ENCODE measurements at places on chromosomes 5 and 9.

DNA sequence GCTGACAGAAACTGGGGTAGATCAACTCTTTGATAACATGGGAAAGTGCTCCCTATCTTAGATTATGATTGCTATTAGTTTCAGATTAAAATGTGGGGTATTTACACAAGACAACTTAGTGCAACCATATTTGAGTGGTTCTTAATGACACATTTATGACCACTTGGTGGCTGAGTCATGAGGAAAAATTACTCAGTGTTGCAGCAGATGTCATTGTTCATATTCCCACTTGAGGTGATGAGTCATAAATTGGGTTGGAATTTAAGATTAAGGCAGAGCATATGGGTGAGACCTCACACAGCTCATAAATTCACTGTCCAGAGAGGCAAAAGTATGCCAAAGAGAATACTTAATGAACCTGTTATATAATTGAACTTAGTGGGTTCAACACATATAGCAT, 408.3 kb downstream of the DMRT2 start:
- DNase-seq = no peak

GRCh38 chr5:157108976-157109375, at the start of gene HAVCR2:
Gene HAVCR2, minus strand, starts transcription at chr5:157109044. Its CDS starts 61 bp downstream, at chr5:157108983.
- no peak for DNase-seq

GRCh38 chr5:111345731-111346130, 121.5 kb downstream of the CAMK4 start:
- no peak for DNase-seq

GRCh38 chr9:30967476-30967875, 1417.0 kb upstream of the ACO1 start:
- no peak for DNase-seq

GRCh38 chr5:180608572-180609310, 17.4 kb upstream of the SCGB3A1 start:
- DNase-seq = no peak

DNA sequence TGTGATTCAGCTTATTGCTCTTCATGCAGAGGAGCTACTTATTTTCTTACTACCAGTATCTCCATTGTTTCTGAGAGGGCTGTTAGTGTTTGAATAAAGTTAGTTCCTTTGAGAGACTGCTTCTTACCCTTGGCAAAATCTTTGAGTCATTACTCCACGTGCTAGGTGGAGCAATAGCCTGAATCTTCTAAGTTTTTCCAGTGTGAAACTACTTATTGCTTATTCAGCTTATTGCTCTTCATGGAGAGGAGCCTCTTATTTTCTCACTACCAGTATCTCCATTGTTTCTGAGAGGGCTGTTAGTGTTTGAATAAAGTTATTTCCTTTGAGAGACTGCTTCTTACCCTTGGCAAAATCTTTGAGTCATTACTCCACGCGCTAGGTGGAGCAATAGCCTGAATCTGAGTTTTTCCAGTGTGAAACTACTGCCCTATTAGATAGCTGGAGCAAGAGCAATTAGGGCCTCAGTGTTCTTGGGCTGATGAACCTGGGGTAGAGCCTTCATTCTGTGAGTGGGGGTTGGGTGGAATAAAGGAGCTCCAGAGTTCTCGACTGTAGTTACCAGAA, 41.9 kb downstream of the GPBP1 start:
- DNase-seq = no peak

DNA sequence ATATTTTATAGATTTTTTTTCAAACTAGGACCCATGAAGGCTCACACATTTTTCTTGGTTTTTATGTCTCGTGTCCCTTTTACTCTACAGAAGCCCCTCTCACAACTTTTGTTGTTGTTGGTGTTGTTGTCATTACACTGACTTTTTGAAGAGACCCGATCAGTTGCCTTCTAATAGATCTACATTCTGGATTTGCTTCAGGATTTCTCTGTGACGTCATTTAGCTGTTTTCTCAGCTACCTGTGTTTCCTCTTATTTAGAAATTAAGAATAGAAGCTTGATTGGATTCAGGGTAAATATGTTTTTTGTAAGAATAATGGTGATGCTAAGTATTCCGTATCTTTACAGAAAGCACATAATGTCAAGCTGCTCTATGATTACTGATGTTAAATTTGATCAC, 213.3 kb upstream of the ZNF462 start:
- no peak for DNase-seq

- DNase-seq = no peak
These were observed 4.6 kb downstream of the MRPL41 start for GRCh38 chr9:137556069-137556838.

DNA sequence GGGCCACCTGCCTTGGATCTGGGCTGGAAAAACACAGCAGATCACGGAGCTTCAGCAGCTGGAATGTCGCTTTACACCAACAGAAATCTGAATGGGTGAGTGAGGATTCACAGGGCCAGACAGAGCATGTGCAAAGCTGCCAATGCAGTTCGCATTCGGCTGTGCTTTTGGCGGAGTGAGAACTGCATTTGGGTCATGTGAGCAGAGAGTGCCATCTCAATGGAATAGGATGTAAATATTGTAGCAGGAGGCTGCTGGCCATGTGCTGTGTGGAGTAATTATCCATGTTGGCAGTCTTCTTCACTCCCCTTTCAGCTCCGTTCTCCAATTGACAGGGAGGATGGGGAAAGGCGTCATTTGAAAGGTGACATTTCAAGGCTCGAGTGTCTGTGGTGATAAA, at the start of gene ANKRD55:
Gene ANKRD55, minus strand, starts transcription at position 101 of the 400 bp plus-strand sequence. CDS start 417 bp downstream, outside the sequence.
- no peak for DNase-seq

GRCh38 chr9:90175865-90176264, 466.8 kb downstream of the DIRAS2 start:
- no peak for DNase-seq

GRCh38 chr5:122500245-122501088, 188.4 kb downstream of the SNCAIP start:
- no peak for DNase-seq

GRCh38 chr9:99266255-99267023, 44.4 kb downstream of the SEC61B start:
- DNase-seq = no peak

DNA sequence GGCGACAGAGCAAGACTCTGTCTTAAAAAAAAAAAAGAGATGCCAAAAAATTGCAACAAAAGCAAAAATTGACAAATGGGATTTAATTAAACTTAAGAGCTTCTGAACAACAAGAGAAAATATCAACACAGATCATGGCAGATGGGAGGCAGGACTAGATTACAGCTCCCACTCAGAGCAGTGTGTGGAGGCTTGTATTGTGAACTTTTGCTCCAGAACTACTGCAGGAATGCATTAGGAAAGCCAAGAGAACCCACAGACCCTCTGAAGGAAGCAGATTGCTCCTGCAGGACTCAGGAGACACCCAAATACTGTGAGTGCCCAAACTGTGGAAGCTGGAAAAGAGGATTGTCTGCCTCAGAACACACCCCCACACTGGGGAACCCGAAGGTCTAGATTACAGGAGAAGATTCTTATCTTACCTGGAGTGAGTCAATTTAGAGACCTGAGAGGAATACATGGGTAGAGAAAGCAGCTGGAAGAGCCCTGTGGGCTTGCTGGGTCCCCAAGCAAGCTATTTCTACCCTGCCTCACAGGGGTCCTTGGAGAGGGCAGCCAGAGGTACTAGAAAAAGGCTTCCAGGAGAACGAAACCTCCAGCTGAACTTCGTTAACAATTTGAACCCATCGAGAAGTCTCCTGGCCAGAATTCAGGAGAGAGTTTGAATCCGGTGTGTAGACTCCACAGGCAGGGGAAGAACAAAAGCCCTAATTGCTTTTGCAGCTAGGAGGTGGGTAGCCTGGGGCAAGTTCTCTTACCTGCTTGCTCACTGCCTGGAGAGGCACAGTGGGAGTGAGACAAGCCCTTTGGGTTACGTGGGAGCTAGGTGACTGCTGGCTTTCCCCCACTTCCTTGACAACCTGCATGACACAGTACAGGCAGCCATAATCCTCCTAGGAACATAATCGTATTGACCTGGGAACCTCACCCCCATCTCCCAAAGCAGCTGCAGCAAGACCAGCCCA, 593.4 kb upstream of the RGMB start:
- DNase-seq = no peak

- DNase-seq = no peak
These were observed 853.3 kb downstream of the MAT2B start for GRCh38 chr5:164358531-164359259.

DNA sequence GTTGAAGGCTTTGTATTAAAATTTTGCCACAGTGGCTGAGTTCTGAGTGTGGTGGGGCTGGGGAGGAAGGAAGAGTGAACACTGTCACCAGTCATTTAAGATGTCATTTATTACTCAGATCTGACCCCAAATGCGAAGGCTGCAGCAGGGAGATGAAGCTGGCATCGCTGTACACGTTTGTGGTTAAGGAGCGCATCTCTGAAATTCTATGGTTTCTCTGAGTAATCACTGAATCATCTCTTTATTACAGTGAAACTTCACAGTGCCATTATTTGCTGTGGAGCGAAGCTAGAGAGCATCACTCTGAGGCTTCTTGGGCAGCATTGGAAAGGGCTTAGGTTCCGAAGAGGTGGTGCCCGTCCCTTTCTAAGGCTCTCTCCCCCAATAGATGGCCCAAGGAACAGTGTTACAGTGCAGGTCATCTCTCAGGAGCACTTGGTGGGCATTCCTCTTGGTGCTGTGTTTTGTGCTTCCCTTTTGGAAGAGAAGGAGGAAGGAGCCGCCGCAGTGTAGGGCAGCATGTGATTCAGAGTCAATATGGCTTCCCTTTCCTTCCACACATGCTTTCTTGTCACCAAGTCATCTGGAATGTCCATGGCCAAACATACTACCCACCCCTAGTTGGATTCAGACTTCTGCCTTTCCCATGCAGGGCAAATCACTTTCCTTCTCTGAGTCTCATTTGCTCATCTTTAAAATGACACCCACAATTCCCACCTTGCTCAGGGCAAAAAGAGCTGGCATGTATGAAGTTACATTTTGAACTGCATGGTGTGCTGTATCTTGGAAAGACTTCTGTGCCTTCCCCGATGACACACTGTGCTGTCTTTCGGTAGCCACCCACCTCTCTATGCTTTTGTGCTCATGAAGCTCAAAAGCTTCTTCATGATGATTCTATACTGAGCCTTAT, 9.3 kb upstream of the TEX48 start:
- no peak for DNase-seq

- DNase-seq = no peak
These were observed 127.3 kb downstream of the MACROH2A1 start for GRCh38 chr5:135271533-135272310.

- no peak for DNase-seq
These were observed 40.3 kb downstream of the RAB3C start for GRCh38 chr5:58622936-58623871.

- DNase-seq = no peak
These were observed 13.8 kb upstream of the IL7R start for GRCh38 chr5:35842856-35843255.

GRCh38 chr9:36781533-36781932, 208.8 kb downstream of the MELK start:
- no peak for DNase-seq

DNA sequence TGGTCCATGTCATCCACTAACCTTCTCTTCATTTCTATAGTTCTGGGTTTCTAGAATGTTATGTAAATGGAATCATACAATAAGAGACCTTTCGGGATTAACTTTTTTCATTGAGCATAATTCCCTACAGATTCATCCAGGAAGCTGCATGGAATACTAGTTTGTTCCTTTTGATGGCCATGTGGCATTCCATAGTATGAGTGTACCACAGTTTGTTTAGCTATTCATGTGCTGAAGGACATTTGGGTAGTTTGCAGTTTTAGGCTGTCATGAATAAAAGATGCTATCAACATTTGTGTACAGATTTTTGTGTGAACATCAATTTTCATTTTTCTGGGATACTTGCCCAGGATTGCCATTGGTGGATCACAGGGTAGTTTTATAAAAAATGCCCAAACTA, 6.8 kb upstream of the SPTLC1 start:
- no peak for DNase-seq

DNA sequence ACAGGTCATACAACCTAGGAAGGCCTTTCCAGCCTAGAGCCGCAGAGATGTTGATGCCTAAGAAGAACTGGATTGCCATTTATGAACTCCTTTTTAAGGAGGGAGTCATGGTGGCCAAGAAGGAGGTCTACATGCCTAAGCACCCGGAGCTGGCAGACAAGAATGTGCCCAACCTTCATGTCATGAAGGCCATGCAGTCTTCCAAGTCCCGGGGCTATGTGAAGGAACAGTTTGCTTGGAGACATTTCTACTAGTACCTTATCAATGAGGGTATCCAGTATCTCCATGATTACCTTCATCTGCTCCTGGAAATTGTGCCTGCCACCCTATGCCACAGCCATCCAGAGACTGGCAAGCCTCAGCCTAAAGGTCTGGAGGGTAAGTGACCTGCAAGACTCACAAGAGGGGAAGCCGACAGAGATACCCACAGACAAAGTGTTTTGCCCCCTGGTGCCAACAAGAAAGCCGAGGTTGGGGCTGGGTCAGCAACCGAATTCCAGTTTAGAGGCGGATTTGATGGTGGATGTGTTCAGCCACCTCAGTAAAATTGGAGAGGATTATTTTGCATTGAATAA, 11.2 kb upstream of the CDKN2AIPNL start:
- DNase-seq = no peak

- DNase-seq = no peak
These were observed 28.4 kb downstream of the JADE2 start for GRCh38 chr5:134553821-134554267.

DNA sequence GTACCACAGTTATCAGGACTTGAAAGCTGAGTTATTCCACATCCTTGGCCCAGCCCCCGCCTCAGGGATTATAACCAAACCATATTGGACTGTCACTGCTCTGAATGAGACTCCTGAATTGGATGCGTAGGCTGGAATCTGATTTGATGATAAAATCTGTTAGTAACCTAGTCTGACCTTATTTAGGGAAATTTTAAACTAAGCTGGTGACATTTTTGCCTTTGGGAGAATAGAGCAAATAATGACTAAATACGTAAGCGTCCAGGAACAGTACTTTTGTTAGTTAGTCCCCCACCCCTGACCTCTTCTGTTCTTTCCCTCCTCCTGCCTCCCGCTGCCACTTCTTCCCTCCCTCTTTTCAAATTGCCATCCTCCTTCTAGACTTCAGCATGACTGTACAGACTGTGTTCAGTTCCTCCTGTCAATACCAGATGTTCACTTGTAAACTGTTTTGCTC, 92.6 kb downstream of the TLE4 start:
- DNase-seq = no peak

DNA sequence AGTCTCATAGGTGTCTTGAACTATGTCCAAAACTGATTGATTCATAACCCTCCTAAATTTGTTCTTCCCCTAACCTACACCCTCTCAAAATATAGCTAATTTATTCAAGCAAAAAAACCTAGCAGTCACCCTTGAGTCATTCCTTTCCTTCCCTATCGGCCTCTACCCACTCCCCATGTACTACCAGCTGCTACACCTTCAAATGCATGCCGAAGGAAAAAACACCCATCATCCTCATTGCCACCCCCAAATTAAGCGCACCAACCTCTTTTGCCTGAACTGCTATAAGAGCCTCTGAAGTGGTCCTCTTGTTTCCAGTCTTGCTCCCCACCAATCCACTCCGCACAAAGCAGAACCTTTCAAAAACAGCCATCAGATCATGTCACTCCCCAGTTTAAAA, 12.6 kb downstream of the LIFR start:
- DNase-seq = no peak

All from esophagus squamous epithelium (tissue), 5 donors.